Activated naive CD4-positive, alpha-beta T cell treated with anti-CD3 and anti-CD28 coated beads, Interleukin-2, amount 10 ng/mL, durations not matched to agents 7 days and 5 days (primary cell): ENCODE measurements at places on chromosomes 16 and 17.

DNA sequence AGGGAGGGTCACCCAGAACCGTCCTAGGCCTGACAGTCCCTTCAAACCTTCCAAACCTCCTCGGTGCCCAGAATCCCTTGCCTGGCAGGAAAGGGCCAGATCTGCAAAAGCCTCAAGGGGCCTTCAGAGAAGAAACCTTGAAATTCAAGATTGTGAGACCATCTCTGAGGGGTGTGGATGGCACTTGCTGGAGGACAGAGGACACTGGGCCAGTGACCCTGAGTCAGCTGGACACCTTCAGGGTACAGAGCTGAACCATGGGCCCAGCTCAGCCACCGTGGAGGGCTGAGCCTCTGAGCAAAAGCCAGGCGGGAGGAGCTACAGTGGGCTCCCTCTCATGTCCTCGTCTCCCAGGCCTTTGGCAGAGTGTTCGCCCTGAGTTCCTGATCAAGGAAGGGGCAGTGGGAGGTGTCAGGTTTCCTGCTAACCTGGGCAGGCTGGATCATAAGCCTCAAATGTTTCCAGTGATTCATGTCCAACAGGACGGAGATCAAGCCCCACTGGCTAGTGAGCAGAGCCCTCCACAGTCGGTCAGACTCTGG lies 3.0 kb downstream of the PDILT start:
- DNase-seq: no peak
- no peaks in the 10 kb centered on the region for H3K36me3 ChIP-seq
- no peak overlapping the region for H3K4me3 ChIP-seq
- H3K27me3 ChIP-seq: peaks cover 4% of the 10 kb centered on the region
- no peaks in the 10 kb centered on the region for H3K4me1 ChIP-seq

DNA sequence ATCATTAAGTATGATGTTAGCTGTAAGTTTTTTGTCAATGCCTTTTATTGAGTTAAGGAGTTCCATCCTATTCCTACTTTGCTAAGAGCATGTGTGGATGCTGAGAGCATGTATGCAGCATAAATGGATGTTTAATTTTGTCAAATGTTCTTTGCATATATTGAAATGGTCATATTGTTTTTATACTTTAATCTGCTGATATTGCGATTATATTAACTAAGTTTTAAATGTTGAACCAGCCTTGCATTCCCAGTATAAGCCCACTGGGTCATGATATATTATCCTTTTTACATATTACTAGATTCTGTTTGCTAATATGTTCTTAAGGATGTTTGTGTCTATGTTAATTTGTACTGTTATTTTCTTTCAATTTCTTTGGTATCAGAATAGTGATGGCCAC lies 53.2 kb downstream of the CCDC182 start:
- H3K27me3 ChIP-seq: peaks cover 4% of the 10 kb centered on the region
- H3K4me3 ChIP-seq: no peak overlapping the region
- DNase-seq: no peak

DNA sequence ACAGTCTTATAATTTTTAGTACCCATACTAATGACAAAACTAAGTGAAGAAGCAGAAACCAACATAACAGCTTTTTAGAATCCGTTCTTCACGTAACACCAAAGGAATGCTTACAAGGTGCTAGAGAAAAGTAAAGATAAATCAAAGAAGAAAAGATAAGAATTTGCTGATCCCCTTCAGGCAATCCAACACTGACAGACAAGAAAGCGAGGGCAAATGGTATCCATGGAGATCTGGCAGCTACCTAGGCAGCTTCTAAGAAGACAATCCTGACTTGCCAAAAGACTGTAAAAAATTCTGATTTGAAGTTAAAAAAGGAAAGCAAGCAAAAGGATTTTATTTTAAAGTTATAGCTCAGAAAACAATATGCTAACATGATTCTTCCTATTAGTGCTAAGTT lies 14.6 kb downstream of the BBS2 start:
- no peak overlapping the region for H3K27ac ChIP-seq
- H3K36me3 ChIP-seq: peaks cover 20% of the 10 kb centered on the region
- DNase-seq: no peak
- no peak overlapping the region for H3K4me3 ChIP-seq
- H3K27me3 ChIP-seq: no peaks in the 10 kb centered on the region

GRCh38 chr16:65097296-65097695 lies 24.6 kb downstream of the CDH11 start:
- H3K4me3 ChIP-seq: no peak overlapping the region
- no peak overlapping the region for H3K27ac ChIP-seq
- H3K36me3 ChIP-seq: no peaks in the 10 kb centered on the region

GRCh38 chr16:73543331-73543969 lies 495.5 kb upstream of the ZFHX3 start:
- H3K4me3 ChIP-seq: no peak overlapping the region
- no peak overlapping the region for H3K27ac ChIP-seq
- DNase-seq: no peak
- H3K4me1 ChIP-seq: no peaks in the 10 kb centered on the region

- H3K27me3 ChIP-seq: no peaks in the 10 kb centered on the region
- no peak overlapping the region for H3K27ac ChIP-seq
- H3K4me3 ChIP-seq: no peak overlapping the region
- no peak for DNase-seq
- H3K4me1 ChIP-seq: peaks cover 25% of the 10 kb centered on the region
These were observed 10.8 kb downstream of the POLR2C start for GRCh38 chr16:57473176-57473840.

- H3K4me1 ChIP-seq: peaks cover 36% of the 10 kb centered on the region
- no peaks in the 10 kb centered on the region for H3K27me3 ChIP-seq
- no peak overlapping the region for H3K4me3 ChIP-seq
- no peak overlapping the region for H3K27ac ChIP-seq
- DNase-seq: no peak
These were observed 15.3 kb upstream of the OGFOD3 start for GRCh38 chr17:82433560-82434215.

GRCh38 chr16:66274335-66275110 lies 92.0 kb upstream of the CDH5 start:
- no peak for DNase-seq
- H3K4me3 ChIP-seq: no peak overlapping the region
- H3K27ac ChIP-seq: no peak overlapping the region

GRCh38 chr16:71952825-71953224 lies 47.4 kb downstream of the PKD1L3 start:
- H3K4me1 ChIP-seq: peaks cover 35% of the 10 kb centered on the region
- no peak overlapping the region for H3K27ac ChIP-seq
- H3K36me3 ChIP-seq: peaks cover 1% of the 10 kb centered on the region

- no peak overlapping the region for H3K27ac ChIP-seq
- H3K4me3 ChIP-seq: no peak overlapping the region
- H3K36me3 ChIP-seq: no peaks in the 10 kb centered on the region
- H3K4me1 ChIP-seq: no peaks in the 10 kb centered on the region
- H3K27me3 ChIP-seq: peaks cover 31% of the 10 kb centered on the region
These were observed 16.6 kb upstream of the PDXDC1 start for GRCh38 chr16:14958323-14958600.

DNA sequence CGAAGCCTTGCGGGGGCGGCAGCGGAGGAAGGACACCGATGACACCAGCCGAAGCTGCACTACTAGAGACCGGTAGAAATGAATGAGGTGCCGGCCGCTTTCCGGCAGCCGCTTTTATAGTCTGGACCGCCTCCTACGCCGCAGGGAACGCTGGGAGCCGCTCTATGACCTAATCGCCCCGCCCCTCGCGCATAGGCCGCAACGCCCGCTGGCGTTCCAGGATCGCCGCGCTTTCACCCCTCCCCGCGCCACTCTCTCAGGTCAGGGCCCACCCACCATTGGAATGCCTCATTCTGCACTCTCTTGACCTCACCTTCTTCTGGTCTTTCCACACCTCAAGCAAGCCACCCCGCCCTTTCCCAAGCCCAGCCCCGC lies at the start of gene DDX5:
Gene DDX5 (minus strand): TSS at position 89 of the 375 bp plus-strand sequence. CDS start 170 bp downstream, outside the sequence.
- peaks cover 9% of the 10 kb centered on the region for H3K27me3 ChIP-seq
- DNase-seq: peak; percentile 99
- peaks cover 64% of the 10 kb centered on the region for H3K4me1 ChIP-seq

- no peak overlapping the region for H3K27ac ChIP-seq
- DNase-seq: no peak
- no peaks in the 10 kb centered on the region for H3K36me3 ChIP-seq
- H3K27me3 ChIP-seq: peaks cover 14% of the 10 kb centered on the region
- no peaks in the 10 kb centered on the region for H3K4me1 ChIP-seq
These were observed 16.6 kb upstream of the C16orf74 start for GRCh38 chr16:85767531-85767930.

DNA sequence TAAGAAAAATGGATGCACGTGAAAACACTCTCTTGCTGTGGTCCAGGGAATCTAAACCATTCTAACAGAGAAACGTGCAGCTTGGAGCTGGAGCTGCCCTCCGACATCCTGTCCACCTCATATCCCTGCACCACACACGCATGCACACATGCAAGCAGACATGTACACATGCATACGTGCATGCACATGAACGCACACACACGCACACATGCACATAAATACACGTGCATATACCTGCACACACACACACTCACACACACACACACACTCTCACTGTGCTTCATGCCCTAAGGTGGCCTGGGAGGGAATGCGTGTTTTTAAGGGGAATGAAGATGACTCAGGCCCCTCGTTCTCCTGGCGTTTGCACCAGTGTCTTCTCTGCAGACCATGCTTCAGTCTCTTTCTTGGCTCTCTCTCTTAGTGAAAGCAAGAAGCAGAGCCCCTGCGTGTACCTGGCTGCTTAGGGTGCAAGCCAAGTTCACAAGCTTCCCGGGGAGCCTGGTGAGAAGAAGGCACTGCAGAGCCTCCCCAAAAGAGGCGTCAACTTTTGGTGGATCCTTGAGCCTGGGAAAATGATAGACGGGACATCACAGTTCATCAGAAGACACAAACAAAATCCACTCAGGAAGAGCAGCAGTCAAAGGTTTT lies 72.8 kb downstream of the GOSR1 start:
- H3K27ac ChIP-seq: no peak overlapping the region
- DNase-seq: no peak
- no peak overlapping the region for H3K4me3 ChIP-seq
- H3K4me1 ChIP-seq: peaks cover 16% of the 10 kb centered on the region
- no peaks in the 10 kb centered on the region for H3K27me3 ChIP-seq

GRCh38 chr17:73984941-73985340 lies 218.5 kb upstream of the RPL38 start:
- peaks cover 9% of the 10 kb centered on the region for H3K4me1 ChIP-seq
- peaks cover 22% of the 10 kb centered on the region for H3K27me3 ChIP-seq
- H3K27ac ChIP-seq: no peak overlapping the region
- no peaks in the 10 kb centered on the region for H3K36me3 ChIP-seq
- H3K4me3 ChIP-seq: no peak overlapping the region

- H3K36me3 ChIP-seq: no peaks in the 10 kb centered on the region
- no peak overlapping the region for H3K4me3 ChIP-seq
- DNase-seq: no peak
- H3K27me3 ChIP-seq: peaks cover 8% of the 10 kb centered on the region
These were observed 6.1 kb upstream of the KRT31 start for GRCh38 chr17:41403404-41404023.

GRCh38 chr17:6640536-6641246 lies at the start of the genes KIAA0753 and TXNDC17:
TSS of gene KIAA0753 (minus strand) at chr17:6640711. CDS start at chr17:6635103, 5,608 bp downstream.
TSS of gene TXNDC17 (plus strand) at chr17:6641060. CDS start at chr17:6641083, 23 bp downstream.
- H3K4me3 ChIP-seq: peak within 1 kb of the TSS; percentile 88
- H3K27ac ChIP-seq: peak within 1 kb of the TSS; percentile 92
- peaks cover 64% of the 10 kb centered on the region for H3K4me1 ChIP-seq
